NCI-H748 treated with DMSO at 0.1 percent for 48 hours (cell line): ENCODE measurements at places on chromosomes 13 and 19.

- no peak for DNase-seq
Observed at GRCh38 chr19:7734220-7735203, 2.6 kb upstream of the CLEC4G start.

GRCh38 chr19:39949026-39949747, 14.8 kb upstream of the FCGBP start:
- DNase-seq = no peak

GRCh38 chr13:39586151-39586550, 16.8 kb downstream of the LHFPL6 start:
- DNase-seq = no peak

DNA sequence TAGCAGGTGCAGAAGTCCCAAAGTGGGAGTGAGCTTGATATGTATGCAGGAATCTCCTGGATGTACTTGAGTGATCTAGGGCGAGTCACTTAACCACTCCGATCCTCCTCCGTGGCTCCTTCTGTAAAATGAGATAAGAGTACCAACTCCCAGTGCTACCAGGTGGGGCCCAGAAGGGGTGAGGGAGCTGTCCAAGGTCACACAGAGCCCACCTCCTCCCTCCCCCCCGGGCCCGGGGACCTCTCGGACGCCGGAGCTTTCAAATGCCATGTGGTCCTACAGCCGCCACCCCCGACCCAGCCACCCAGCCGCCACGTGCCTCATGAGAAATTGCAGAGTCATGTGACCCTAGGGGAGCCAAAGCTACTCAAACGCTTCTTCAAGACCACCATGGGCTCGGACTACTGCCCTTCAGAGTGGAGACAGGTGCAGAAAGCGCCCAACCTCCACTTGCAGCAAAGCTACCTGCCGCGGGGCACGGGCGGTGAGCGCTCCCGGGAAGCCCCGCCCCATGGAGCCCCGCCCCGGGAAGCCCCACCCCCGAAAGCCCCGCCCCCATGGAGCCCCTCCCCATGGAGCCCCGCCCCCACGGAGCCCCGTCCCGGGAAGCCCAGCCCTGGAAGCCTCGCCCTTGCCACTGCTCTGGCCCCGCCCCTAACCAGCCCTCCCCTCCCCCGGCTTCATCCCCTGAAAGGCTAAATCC, 10.1 kb upstream of the ZNF358 start:
- no peak for DNase-seq

DNA sequence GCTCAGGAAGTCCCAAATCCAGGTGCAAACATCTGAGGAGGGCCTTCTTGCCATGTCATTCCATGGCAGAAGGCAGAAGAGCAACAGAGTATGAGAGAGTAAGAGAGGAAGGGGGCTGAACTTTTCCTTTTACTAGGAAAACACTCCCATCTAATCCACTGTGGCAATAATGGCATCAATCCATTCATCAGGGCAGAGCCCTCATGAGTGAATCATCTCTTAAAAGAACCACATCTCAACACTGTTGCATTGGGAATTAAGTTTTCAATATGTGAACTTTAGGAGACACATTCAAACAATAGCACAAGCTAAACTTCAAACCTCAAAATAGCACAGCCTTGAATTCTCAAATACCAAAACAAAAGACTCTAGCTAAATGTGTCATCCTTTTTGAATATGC, 264.5 kb downstream of the KCTD12 start:
- no peak for DNase-seq

DNA sequence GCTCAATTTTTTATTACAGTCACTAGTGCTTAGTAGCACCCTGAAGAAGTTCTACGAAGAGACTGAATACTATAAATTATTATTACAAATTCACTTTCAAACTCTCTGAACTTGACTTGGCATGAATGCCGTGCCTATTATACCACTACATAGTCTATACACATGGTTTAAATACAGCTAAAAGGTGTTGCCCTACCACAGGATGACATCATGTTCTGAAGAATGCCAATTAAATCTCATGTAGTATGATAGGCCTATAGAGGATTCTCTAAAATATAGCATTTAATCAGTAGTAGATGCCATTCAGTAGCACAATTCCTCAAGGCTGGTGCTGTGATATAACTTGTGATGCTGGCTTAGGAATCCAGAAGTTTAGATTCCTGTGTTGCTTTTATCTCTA, 16.7 kb upstream of the POSTN start:
- no peak for DNase-seq

DNA sequence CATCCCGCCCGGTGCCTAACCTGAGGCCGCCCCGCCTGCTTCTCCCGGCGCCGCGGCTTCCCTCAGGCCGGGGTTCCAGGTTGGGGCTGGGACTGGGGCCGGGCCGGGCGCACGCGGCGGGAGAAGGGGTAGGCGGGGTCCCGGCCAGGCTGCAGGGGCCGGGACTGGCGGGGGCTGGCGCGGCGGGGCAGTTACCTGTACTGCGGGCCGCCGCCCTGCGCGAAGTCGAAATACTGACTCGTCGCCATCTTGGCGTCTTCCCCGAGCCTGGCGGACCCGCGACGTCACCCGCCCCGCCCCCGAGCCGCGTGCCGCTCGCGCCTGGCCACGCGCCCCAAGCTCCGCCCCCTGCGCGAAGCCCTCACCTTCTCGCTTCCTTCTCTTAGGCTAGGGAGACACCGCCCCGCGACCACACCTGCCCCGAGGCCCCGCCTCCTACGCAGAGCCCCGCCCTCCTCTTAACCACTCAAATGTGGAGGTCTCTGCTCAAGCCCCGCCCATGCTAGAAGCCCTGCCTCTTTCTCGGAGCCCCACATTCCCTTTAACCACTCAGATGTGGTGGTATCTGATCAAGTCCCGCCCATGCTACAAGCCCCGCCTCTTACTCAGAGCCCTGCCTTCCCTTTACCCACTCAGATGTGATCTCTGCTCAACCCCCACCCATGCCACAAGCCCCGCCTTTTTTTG, at the start of gene ZFR2:
TSS of gene ZFR2 (minus strand) at position 269 of the 687 bp plus-strand sequence. CDS start at position 248, 21 bp downstream.
- DNase-seq = no peak

DNA sequence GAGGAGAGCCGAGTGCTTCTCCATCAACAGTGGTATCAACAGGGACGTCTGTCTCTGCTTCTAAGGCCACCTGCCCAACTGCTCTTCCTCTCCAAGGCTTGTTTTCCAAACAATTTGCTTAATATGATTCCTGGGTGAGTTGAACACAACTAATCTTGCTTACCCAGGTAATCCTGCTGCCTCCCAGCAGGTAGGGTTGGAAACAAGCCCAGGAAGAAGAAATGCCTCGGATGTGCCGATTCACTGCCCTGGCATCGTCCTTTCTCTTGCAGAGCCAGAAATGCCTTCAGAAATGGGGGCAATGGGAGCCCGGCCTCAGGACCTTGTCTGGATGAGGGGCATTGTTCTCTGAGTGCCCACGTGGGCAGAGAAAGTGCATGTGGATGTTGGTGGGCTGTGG, 51.9 kb upstream of the C1QTNF9B start:
- no peak for DNase-seq

- no peak for DNase-seq
Observed at GRCh38 chr13:71703138-71703537, 163.9 kb downstream of the DACH1 start.
